ENCODE measurements at places on chromosomes 13 and 19. TPM values are rescaled to one million over a fixed set of nuclear protein-coding genes. Genes with fewer than 3 reads are reported as not detected.

Gene ZNF442
- 3.0 TPM for total RNA-seq

Gene SHC2
- 0.32 TPM for total RNA-seq

Gene POLR2E
- 277 TPM for total RNA-seq

Gene TEKTIP1
- total RNA-seq, result not detected

Gene GPR12
- not detected for total RNA-seq
